ENCODE measurements at places on chromosomes 6 and 20. TPM values are rescaled to one million over a fixed set of nuclear protein-coding genes. Genes with fewer than 3 reads are reported as not detected.

DNA sequence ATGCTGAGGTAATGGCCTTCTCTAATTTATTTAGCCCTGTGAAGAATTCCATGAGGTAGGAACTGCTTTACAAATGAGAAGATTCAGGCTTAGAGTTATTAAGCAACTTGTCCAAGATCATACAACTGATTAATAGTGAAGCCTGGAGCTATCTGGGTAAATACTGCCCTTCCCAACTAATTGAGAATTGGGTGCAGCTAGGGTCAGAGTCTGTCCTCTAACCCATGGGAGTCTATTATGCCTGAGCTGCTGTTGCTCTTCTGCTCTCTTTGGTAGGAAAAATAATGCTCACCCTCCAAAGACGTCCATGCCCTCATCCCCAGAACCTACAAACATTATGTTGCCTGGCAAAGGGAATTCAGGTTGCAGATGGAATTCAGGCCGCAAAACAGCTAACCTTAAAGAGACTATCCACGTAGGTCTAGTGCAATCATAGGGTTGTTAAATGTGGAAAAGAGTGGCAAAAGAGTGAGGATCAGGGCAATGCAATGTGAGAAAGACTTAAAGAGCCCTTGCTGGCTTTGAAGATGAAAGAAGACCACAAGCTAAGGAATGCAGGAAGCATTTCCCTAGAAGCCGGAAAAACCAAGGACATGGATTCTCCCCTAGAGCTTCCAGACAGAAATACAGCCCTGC is 90.1 kb downstream of the SPTLC3 start:
- DNase-seq, result no peak

- DNase-seq, result no peak
These were observed 17.7 kb downstream of the PDSS2 start for GRCh38 chr6:107441682-107442081.

Gene BPIFA1
- polyA plus RNA-seq, result not detected

Gene LAMA2
- polyA plus RNA-seq, result 2.5 TPM

Gene PROKR2
- not detected for polyA plus RNA-seq

Gene WFDC2
- polyA plus RNA-seq, result 137 TPM

DNA sequence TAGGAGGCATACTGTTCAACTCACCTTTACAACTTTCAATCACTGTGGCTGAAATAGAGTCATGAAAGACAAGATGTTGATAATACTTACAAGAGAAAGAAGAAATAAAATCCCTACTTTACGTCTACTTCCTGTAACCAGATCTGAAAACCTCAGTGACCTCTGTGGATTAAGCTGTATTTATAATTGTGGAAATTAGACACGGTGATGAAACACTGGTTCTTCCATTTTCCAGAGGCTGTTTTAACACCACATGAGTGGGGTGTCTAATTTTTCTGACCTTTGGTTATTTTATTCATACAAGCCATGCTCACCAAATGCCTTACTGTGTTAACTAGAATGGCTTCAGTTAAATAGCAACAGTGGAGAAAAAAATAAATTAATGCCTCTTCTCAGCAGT is 58.5 kb upstream of the HIVEP1 start:
- no peak for DNase-seq

- peak; percentile 91 for DNase-seq
These were observed at the start of gene NRM for GRCh38 chr6:30690403-30691207. Gene NRM (minus strand): TSS chr6:30690984. CDS start chr6:30690974, 10 bp downstream.

Gene CYP21A2
- polyA plus RNA-seq, result 0.66 TPM

DNA sequence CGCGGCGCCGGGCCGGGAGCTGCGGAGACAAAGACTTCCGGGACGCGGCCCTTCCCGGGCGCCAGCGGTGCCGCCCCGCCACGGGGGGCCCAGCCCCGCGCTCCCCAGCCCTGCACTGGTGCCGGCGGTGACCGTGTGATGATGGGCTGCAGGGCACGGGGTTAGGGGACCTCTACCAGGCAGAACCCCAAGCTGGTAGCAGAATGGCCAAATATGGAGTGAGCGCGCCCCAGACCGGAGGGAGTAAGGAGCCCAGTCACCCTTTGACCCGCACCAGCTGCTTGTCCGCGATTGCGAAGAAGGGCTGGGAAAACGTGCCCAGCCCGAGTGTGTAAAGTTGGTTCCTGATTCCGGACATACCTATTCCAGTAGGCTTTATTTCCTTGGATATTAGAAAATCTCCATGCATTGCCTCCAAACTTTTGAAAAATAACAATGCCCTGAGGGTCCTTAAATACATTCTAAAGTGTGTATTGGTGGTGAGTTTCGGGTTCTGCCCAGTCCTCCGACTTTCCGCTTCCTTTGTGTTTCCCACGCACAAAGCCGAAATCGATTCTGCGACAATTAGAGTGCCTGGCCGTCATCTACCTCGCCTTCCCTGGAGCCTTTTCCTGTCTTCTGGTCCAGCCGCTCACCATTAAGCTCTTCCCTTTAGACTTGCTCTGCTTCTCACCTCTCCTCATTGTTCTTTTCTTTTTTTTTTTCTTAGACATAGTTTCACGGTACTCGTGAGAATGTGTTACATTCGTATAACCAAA is 1.1 kb downstream of the ABRACL start:
- peak; percentile 71 for DNase-seq

Gene LY6G6C
- not detected for polyA plus RNA-seq

Gene MYCT1
- 2.2 TPM for polyA plus RNA-seq

- DNase-seq, result peak; percentile 4
These were observed 1.8 kb downstream of the EYA4 start for GRCh38 chr6:133242637-133243585.

DNA sequence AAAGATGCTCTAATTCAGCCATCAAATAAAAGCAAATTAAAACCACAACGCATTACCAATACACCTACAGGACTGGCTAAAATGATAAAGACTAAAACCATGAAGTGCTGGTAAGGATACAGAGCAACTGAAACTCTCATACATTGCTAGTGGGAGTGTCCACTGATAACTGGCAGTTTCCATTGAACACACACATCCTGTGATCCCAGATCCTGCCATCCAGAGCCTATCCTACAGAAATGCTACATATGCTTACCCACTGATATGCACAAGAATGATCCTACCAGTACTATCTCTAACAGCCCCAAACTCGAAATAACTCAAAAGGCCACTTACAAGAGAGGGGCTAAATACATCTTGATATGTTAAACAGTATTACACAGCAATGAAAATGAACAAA is 81.0 kb downstream of the FYN start:
- DNase-seq, result no peak

Gene RAET1E
- polyA plus RNA-seq, result 0.17 TPM

Gene NT5E
- polyA plus RNA-seq, result 1.8 TPM

Gene CRIP3
- 24.0 TPM for polyA plus RNA-seq

Gene LY6G6D
- polyA plus RNA-seq, result not detected

Gene SERINC1
- polyA plus RNA-seq, result 242 TPM

DNA sequence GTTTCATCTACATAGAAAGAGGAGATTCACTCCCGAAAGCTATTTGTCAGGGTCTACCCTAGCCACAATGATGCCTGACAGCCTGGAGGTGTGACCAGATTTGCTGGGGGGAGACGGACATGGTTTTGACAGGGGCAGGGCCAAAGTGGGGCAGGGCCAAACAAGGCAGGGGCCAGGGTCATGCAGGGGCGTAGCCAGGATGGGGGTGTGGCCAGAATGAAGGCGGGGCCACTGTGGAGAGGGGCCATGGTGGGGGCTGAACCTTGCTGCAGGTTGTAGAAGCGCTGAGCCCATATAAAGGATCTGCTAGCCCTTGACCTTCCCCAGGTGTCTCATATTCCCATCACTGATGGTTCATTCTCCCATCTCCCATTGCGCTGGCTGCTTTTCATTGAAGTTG is 184.1 kb upstream of the SULF2 start:
- DNase-seq, result no peak

DNA sequence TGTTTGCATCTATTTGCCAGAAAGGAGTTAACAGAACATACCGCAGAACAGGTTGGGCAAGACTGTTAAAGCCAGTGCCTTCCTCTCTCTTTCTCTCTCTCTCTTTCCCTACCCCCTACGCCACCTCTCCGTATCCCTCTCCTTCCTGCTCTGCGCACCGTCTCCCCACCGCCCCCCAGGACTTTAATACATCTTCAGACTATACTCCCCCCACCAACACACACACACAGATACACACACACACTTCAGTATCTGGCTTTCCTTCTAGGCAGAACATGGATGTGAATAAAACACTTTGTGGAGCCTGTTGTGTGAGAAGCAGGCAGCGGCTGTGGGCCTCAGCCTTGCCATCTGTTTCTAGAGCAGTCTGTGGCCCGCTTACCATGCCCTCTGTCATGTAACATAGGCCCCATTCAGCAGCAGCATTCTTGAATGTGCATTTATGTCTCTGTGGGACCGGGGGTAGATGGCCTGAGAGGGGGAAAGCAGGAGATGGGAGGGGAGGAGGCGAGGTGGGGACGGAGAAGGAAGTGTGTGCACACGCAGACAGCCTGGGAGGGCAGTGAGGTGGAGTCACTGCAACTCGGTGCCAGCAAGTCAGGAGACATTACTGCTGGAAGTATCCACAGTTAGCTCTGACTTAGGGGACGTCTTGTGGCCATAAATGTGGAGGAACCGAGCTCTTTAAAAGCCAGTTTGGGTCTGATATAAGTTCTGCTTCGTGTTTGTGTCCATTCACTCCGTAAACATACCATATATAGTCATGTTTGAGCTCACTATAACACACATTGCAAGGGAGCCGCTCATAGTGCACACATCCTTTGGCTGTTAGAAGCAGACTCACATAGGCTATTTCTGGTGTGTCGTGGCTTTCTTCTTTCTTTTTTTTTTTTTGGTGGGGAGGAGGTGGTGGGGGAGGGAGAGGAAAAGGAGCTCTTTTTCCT is 38.4 kb downstream of the RREB1 start:
- no peak for DNase-seq

DNA sequence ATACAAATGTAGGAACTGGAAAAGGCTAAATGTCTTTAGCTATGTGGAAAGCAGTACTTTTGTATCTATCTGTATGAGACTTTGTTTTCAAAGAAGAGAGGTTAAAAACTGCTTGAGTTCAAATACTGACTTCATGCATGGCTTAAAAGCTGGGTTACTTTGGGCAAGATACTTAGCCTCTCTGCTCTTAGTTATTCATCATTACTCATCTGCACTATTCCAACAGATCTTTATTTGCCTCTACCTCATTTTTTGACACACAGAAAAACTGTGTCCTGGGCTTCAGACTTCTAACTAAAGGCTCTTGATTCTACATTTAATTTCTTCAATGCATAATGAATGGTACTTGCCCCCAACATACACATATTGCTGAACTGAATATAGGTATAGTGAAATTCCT is 114.8 kb downstream of the DST start:
- no peak for DNase-seq

DNA sequence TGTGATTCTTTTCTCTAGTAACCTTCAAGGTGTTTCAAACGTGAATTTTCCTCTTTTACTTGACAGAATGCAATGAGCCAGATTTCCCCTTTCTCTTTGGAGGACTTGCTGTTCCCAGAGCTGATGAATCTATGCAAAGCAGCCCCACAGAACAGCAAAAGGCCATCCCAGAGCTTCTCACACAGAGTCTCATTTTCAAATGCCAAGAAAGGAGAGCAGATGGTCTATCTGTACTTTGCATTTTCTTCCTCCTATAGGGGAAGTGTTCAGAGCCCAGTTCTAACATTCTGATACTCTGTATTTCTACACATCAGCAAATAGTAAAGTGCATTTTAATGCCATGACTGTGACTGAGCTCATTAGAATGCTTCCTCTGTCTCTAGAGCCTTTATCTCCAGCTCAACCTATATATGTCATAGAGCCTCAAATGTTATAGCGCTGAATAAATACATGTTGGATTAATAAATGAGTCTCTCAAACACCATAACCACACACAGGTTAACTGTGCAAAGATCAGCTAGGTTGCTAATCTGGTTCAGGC is 81.8 kb upstream of the EYA4 start:
- DNase-seq, result peak; percentile 45

Gene PRR18
- 22.1 TPM for polyA plus RNA-seq

DNA sequence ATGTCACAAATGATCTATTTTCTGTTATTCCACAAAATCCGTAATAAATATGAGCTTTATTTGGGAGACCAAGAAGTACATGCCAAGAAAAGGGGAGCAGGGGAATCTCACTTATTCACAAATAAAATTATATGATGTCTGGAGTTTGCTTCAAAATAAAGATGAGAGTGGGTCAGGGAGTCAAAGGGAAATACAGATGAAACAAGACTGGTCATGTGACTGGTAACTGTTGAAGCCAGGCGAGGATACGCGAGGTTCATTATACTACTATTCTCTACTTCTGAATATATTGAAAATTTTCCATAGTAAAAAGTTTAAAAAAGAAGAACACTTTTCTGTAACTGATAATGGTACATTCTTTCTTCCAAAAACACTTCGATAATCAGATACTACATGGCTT is 14.6 kb downstream of the EPB41L2 start:
- no peak for DNase-seq

Gene SLC32A1
- 0.95 TPM for polyA plus RNA-seq

DNA sequence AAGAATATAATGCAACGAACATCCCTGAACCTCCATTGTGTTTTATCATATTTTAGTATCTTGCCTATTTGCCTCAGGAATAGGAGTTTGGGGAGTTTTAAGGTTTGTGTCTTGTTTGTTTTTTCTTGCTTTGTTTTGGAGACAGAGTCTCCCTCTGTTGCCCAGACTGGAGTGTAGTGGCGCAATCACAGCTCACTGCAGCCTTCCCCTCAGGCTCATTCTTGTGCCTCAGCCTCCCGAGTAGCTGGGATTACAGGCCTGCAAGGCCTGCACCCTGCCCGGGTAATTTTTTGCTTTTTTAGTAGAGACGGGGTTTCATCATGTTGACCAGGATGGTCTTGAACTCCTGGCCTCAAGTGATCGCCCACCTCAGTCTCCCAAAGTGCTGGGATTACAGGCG is 63.3 kb upstream of the CARMIL1 start:
- no peak for DNase-seq

DNA sequence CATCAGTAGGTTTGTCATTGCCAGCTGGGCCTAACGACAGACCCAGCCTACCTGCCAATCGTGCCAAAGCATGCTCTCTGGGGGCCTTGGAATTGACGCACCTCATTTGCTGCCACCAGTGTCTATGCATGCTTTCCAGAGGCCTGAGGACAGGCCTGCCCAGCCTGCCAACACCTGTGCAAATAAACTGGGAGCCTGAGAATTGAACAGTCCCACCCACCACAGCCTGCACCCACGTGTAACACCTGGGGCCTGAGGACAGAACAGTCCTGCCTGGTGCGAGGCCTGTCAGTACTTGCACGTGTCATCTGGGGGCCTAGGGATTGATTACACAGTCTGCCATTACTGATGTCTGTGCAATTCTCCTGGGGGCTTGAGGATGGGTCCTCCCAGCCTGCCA is 6.2 kb upstream of the RNF217 start:
- DNase-seq, result no peak

GRCh38 chr20:58271606-58272351 is 37.7 kb upstream of the RAB22A start:
- peak; percentile 20 for DNase-seq

Gene TBC1D7
- polyA plus RNA-seq, result 39.1 TPM

DNA sequence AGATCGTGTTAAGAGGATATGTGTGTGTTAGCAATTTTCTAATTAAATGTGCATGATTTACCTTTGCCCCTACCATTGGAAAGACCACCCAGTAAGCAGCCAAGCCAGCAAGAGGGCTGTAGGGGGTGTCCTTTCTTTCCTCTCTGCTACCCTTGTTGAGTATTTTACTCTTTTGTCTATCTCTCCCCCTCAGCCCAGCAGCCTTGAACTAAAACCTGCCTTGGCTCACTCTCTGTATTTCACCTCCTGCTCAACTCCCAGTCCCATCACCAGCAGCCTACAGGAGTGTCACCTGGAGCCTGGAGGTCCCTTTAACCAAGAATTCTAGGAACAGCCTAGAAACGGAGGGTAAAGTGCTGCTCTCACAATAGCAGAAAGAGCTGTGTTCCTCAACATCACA is 81.0 kb downstream of the HIVEP2 start:
- DNase-seq, result no peak

Gene RIPOR2
- polyA plus RNA-seq, result 13.6 TPM

Measured in brain (organoid and tissue), 16 donors.